ENCODE measurements at places on chromosomes 3 and 15. TPM values are rescaled to one million over a fixed set of nuclear protein-coding genes. Genes with fewer than 3 reads are reported as not detected.

- no peak for DNase-seq
These were observed 60.6 kb downstream of the FGD5 start for GRCh38 chr3:14879211-14879874.

GRCh38 chr3:133949438-133949837 is 53.8 kb upstream of the RAB6B start:
- no peak for DNase-seq

WDR93 gene
- 1.5 TPM for total RNA-seq

DNA sequence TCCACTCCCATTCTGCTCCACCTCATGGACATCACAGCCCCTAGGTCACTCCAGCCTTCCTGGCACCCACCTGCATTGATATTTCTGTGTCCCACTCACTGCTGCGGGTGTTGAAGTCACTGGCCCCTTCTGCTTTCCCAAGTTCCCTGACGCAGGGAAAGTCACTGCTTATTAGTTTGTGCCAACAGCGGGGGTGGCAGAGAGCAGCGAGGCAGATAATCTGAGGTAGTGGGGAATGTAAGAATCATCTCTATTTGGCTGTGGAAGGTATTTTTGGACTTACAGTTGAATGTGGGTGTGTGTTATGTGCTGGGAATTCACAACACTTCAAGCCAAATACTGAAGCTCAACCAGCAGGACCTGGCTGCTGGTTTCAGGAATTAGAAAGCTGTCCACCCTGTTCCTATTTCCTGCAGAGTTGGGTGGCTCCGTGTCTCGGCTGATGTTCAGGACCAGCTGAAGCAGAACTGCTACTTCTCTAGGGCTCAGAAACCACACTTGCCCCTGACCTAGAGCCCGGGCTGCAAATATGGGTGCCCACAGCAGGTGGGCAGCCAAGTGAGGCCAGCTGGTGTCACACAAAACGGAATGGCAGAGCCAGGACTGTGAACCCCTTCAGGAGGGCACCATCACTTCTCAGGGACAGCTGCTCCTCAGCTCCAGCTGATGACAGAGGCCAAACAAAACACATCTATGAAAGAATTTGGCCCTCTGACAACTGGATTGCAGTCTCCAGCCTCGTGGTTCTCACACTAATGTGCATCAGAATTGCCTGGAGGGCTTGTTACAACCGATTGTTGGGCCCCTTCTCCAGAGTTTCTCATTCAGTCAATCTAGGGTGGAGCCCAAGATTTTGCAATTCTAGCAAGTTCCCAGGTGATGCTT is 57.7 kb downstream of the SEMA5B start:
- DNase-seq = no peak

VIPR1 gene
- 5.6 TPM for total RNA-seq

PRR20G gene
- not detected for total RNA-seq

ANKRD34C gene
- not detected for total RNA-seq

DNA sequence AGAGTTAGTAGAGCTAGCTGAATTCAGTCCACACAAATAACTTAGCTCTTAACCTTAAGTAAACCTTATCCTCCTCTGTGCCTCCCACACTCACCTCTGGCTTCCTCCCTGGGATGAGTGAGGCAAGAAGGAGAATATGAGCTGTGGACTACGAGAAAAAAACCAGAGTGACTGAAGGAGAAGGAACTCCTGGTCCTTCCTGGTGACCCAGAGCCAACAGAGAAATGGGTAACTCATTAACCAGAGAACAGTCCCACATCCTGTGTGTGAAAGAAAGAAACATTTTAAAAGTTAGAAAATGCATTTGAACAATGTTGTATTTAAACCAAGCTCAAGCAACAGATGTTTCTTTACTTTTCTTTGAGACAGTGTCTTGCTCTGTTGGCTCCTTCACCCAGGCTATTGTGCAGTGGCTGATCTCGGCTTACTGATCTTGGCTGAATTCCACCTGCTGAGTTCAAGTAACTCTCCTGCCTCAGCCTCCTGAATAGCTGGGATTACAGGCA is 27.5 kb upstream of the FAM81A start:
- no peak for DNase-seq

STARD9 gene
- total RNA-seq = 13.7 TPM

DNA sequence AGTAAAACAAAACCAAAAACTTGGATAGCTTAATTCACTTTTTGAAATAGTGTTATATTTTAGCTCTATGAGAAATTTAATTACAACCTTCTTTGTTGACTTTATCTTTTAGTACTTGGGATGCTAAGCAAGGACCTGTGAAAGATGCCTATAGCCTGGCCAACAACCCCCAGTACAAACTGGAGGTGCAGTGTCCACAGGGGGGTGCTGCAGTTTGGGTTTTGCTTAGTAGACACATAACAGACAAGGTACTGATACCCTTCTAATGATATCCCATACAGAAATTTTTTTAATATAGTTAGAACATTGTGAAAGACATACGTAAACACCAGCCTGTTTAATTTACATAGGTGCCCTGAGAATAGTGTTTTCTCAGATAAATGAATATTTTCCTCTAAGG is 35.3 kb downstream of the CAPN7 start:
- no peak for DNase-seq

KCNAB1 gene
- total RNA-seq = 6.1 TPM

KLHL6 gene
- total RNA-seq = not detected

PPP1R2 gene
- 37.5 TPM for total RNA-seq

GRCh38 chr15:95558916-95559315 is 771.6 kb upstream of the NR2F2 start:
- no peak for DNase-seq

DNA sequence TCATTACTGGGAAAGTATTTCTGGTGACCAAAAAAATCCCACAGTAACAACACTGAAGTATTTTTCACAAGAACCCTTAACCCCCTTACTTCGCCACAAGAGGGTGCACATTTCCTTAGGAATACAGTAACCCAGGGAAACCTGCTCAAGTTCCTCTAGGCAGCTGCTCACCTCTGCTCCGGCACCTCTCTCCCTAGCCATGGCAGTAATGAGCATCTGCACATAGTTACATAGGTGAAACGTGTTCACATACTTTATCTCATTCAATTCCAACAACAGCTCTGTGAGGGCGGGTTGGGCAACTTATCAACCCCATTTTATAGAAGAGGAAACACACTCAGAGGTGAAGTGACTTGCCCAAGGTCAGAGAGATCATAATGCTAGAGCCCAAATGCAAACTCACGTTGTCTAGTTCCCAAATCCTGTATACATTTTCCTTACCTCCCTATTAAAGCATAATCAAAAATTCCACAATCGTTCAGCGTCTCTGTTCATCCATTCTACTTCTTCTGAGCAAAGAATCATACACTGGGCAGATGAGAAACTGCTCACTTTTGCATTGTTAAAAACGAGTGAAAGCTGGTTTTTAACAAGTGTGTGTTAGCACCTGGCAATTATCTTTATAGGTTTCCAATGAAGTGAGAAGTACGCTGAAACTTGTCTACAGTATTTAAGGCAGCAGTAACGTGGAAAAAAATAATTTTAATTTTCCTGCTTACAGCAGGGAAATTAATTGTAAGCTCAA is 90.7 kb downstream of the IGF2BP2 start:
- no peak for DNase-seq

COLQ gene
- total RNA-seq = 2.4 TPM

SCAANT1 gene
- total RNA-seq = not detected

ZNF80 gene
- not detected for total RNA-seq

- peak; percentile 80 for DNase-seq
These were observed 11.0 kb downstream of the ETV5 start for GRCh38 chr3:186097663-186098451.

GOLGA6B gene
- total RNA-seq = not detected

ANKUB1 gene
- total RNA-seq = not detected

DNA sequence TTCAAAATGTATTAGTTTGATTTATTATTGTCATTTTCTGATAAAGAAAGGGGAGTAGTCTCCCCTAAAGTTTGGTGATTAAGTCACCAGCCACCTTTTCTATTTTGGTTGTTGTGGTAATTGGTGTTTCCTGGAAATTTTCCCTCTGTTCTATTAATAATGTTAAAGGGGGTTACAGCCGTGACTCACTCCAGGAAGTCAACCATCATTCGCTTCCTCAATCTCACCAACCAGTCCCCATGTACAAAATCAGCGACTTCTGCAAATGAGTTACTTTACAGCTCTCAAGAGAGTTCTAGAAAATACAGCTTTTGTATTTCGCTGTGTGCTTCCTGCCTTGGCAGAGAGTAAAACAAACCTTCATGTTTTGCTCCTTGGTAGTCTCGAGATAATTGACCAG is 285.1 kb downstream of the LPP start:
- no peak for DNase-seq

ZKSCAN7 gene
- 17.2 TPM for total RNA-seq

- no peak for DNase-seq
These were observed 88.9 kb downstream of the PTPRG start for GRCh38 chr3:61650276-61650675.

- DNase-seq = peak; percentile 74
These were observed 12.0 kb downstream of the MESD start for GRCh38 chr15:80977627-80978036.

PLSCR2 gene
- total RNA-seq = not detected

DNA sequence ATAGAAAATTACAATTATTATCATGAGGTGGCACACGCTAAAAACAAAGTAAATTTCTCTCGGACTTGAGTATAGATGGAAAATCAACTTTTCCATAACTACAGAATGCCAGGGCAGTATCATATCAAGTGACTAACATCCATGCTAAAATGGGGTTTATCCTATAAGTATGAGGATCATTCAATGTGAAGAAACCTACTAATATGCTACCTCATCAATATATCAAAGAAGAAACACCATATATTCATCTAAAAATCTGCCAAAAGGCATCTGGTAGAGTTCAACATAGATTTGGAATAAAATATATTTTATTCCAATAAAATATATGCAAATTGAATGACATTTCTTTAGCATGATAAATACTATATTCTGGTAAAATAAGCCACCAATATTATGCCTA is 894.4 kb downstream of the MCTP2 start:
- DNase-seq = no peak

- DNase-seq = no peak
These were observed 3.9 kb downstream of the UPK1B start for GRCh38 chr3:119177321-119177720.

DNA sequence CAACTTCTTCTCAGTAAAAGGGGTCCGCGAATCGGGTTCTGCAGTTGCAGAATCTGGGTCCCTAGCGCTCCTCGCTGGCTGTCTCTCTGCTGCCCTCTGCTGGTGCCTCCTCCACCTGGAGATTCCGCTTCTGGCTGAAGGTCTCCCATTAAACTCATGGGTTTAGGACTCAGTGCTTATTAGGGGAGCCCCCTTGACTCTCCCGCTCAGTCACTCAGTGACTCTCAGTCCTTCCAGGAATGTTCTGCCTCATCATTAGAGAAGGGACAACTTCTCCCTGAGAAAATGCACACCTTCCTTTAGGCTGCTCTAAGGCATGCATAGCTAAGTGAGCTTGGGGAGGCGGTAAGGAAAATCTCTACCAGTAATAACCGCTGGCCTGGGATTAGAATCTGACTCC is 7.1 kb downstream of the CPN2 start:
- peak; percentile 83 for DNase-seq

- DNase-seq = no peak
These were observed 132.2 kb downstream of the KLF13 start for GRCh38 chr15:31458596-31459399.

DNA sequence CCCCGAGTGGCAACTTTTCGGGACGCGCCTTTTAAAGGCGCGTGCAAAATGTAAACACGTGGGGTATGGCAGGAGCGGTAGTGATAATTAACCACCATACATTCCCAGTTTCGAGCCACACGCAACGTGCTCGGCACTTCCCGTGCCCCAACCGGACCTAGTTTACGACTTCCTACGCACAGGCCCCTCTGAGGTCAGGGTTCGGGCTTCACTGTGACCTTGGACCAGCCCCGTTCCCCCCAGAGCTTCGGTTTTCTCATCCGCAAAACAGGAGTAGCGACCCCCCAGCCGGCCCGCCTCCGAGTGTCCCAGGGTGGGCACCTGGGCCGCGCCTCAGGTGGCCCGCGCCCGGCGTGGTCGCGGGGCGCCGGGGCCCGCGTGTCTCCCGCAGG is 451 bp downstream of the CHCHD4 start:
- no peak for DNase-seq

- no peak for DNase-seq
These were observed 125.0 kb upstream of the ROPN1 start for GRCh38 chr3:124116906-124117305.

DNA sequence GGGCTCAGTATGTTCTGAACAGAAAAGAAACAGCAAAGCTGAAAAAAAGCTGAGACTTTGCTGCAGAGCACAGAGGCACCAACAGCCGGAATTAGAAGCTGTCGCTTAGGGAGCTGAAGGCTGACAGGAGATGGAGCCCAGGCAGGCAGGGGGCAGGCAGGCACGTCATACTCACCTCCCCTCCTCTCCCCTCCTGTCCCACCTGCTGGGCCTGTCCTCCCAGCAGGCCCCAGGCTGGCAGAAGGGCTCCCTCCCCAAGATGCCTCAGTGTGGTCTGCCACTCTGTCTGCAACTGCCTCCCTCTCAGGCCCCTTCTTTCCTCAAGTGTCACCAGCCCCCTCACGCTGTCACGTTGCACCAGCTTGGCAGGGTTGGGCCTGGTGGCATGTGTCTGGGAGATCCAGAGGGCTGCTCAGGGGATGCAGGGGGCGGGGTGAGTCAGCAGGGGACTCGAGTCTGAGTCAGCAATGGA is 3.2 kb upstream of the ANKRD63 start:
- DNase-seq = no peak

GRCh38 chr3:141164852-141165251 is 66.8 kb upstream of the PXYLP1 start:
- no peak for DNase-seq

- DNase-seq = no peak
These were observed 25.7 kb downstream of the LIPC start for GRCh38 chr15:58457466-58457965.

DNA sequence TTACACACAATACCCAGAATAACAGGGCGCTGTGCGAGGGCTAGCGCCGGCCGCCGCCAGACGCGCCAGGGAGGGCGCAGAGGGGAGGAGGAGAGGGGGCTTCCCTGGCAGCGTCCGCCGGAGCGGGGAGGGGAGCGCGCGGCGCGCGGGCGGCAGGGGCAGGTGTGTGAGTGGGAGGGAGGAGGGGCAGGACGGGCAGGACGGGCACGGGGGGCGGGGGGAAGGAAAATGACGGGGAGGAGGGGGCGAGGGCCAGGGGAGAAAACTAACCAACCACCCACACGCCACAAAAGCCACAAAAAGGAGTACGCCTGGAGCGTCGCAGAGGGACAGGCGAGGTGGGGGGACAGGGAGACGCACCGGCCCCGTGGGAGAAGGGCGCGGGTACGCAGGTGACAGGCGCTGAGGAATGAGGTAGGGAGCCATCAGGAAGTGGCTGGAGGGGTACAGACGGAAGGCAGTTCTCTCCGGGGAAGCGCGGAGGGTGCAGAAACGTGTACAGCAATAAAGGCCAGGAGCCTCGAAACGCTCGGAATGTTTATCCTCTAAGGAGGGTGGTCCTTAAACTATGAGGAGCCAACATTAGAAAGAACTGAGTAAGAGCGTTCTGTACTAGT is 610 bp upstream of the SATB1 start:
- peak; percentile 77 for DNase-seq

GRCh38 chr15:101070502-101071273 is 151.5 kb downstream of the LRRK1 start:
- DNase-seq = no peak

GRCh38 chr15:91445695-91446228 is 345.7 kb downstream of the SV2B start:
- no peak for DNase-seq

GRCh38 chr3:100682056-100682853 is 27.0 kb upstream of the TFG start:
- no peak for DNase-seq

Data from type B pancreatic cell (in vitro differentiated cells).